ENCODE measurements at places on chromosomes 7 and 10.
A peak's percentile ranks its signal among the peaks of the same experiment; 100 is the strongest.

DNA sequence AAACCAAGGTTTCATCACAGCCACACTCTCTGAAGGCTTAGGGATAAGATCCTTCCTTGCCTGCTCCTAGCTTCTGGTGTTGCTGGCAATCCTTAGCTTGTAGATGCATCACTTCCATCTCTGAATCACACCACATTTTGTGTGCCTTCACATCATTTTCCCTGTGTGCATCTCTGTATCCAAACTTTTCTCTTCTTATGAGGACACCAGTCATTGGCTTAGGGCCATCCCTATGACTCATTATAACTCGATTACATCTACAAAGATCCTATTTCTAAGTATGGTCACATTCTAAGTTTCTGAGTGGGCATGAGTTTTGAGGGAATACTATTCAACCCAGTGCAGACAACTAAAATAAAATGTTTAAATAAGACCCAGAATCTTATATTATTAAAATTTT, 121.7 kb downstream of the C7orf25 start:
- no peak for DNase-seq

DNA sequence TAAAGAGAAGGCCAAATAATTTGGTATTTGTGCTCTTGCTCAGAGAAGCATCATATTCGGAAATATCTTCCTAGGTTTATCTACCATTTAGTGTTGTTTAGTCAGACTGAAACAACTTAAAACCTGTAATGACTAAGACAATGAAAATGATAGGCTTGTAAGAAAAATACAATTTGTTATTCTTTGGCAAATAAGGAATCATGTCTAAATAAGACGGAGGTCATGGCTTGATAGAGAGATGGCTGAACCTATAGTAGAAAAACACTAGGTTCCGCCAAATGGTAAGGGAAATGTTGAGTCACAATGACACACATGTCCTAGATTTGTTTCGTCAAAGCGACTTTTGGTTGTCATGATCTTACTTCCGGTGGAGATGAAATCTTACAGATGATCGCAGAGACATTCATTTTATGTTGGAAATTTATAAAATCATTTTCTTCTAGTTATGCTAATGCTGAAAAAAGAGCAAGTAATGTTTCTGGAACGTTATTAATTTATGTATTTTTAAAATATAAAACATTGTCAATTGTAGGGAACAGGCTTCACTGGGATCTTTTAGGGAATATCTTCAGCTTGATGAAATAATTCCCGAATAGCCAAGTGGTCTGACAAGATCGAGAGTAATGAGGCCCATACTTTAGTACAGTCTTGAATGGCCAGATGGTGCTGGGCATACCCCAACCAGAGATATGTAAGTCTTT, 1.0 kb downstream of the SRGN start:
- no peak for DNase-seq

- no peak for DNase-seq
Measured at GRCh38 chr10:118256825-118257570, 85.1 kb downstream of the FAM204A start.

GRCh38 chr7:424961-425793, 94.5 kb downstream of the PDGFA start:
- no peak for DNase-seq

DNA sequence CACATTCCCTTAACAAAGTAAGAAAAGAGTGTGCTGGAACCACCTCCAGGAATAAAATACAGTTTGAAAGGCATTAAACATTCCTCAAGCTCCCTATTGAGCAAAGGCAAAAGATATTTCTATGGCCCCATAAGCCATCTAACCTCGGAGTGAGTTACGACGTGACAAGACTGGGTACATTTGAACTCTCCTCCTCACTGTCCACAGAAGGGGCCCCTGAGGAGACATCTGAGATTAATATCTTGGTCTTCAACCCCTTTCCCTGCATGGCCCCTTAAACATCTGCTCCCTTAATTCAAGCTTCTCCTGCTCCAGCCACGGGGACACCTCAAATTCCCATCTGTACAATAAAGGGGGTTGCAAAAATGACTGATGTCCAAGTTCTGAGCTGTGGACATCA, 526 bp downstream of the GIMAP1 start:
- no peak for DNase-seq

- no peak for DNase-seq
Measured at GRCh38 chr7:29431686-29432085, 131.9 kb upstream of the PRR15 start.

DNA sequence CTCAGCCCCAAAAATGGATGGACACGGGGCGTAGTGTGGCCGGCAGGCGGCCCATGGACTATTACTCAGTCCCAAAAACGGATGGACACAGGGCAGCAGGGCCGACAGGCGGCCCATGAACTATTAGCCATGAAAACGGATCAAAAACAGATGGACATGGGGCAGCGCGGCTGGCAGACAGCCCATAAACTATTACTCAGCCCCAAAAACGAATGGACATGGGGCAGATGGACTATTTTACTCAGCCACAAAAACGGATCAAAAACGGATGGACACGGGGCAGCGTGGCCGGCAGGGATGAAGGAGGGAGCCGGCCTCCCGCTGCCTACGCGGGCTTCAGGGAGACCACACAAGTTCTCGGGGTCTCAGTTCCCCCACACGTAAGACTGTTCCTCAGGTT, 32.9 kb downstream of the GPER1 start:
- no peak for DNase-seq

DNA sequence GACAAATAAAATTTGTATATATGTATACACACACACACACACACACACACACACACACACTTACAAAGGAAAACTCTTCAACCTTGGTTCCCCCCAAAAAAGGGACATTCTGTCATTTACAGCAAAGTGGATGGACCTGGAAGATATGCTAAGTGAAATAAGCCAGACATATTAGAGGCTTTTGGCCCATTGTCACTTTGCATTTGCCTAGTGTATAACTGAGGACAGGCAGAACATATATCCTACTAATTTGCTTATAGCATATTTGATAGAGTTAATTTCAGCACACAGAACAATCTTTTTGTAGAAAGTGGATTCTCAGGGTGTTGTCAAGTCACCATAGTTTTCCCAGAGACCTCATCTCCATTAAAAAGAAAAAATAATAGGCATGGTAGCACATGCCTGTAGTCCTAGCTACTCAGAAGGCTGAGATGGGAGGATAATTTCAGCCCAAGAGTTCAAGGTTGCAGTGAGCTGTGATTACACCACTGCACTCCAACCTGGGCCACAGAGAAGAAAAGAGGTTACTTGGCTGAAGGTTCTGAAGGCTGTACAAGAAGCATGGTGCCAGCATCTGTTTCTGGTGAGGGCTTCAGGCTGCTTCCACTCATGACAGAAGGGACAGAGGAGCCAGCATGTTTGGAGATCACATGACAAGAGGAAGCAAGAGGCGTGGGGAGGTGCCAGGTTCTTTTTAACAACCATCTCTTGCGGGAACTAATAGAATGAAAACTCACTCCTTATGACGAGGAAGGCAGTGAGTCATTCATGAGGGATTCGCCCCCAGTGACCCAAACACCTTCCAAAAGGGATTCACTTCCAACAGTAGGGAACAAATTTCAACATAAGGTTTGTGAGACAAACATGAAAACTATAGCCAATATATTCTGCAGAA, 135.6 kb downstream of the TMEM168 start:
- DNase-seq = no peak

- peak; percentile 74 for DNase-seq
Measured at GRCh38 chr10:33273295-33274002, 61.0 kb downstream of the NRP1 start.

GRCh38 chr7:3371601-3372000, 70.5 kb downstream of the SDK1 start:
- no peak for DNase-seq

- peak; percentile 50 for DNase-seq
Measured at GRCh38 chr7:76357475-76358010, 1.2 kb downstream of the YWHAG start.

- no peak for DNase-seq
Measured at GRCh38 chr7:85039196-85039923, 147.5 kb downstream of the SEMA3D start.

DNA sequence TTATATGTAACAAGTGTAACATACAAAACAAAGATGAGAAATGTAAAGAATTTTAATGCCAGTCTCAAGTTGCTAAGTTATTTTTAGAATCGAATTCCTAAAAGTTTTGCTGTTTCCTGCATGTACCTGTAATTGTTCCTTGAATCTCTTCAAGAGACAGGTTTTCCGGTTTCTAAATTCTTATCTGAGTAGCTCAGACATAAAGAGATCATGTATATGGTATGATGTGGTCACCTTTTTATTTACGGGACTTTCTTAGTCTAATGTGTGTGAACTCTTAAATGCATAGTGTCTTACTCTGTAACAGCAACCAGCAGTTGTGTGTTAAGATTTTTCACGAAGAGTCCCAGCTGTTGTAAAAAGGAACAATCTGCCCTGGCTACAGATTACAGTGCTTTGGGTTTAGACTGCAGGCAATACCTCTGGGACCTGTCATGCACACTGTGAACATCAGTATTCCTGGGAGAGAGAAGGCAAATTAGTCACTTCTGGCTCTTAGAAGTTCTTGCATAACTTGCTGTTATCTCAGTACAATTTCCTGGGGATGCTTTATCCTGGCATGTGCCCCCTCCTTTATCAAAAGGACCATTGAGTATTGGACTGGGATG, 263.4 kb downstream of the BICC1 start:
- peak; percentile 67 for DNase-seq

- no peak for DNase-seq
Measured at GRCh38 chr10:119502618-119503155, 39.8 kb downstream of the RGS10 start.

DNA sequence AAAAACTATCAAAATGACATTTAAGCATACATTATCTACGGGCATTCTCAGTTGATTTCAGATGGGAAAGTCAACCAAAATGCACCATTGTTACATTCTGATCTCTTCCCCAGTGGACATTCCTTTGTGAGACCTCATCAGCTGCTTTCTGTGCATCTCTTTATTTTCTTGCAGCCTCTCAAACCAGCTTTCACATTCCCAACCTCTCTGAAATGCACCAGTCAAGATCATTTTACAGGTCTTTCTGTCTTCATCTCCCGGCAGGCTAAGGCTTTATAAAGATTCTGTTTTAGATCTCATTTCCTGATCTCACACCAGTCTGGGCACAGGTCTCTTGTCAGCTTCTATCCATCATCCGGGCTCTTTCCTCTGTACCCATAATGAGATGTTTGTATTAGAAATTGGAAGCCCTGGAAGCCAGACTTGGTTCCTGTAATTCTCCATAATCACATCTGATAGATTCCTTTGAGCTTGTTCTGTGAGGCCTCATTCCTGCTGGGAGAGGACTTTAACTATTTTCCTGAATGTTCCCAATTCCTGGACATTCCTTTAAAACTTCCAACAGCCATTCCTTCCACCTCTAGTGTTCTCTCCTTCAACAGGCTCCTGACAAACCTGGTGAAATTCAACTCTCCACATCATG, 44.3 kb upstream of the ARL4A start:
- no peak for DNase-seq

GRCh38 chr7:27237735-27238334, 4.8 kb upstream of the EVX1 start:
- DNase-seq = no peak

GRCh38 chr10:28587970-28588290, 55.0 kb downstream of the WAC start:
- DNase-seq = peak; percentile 13

DNA sequence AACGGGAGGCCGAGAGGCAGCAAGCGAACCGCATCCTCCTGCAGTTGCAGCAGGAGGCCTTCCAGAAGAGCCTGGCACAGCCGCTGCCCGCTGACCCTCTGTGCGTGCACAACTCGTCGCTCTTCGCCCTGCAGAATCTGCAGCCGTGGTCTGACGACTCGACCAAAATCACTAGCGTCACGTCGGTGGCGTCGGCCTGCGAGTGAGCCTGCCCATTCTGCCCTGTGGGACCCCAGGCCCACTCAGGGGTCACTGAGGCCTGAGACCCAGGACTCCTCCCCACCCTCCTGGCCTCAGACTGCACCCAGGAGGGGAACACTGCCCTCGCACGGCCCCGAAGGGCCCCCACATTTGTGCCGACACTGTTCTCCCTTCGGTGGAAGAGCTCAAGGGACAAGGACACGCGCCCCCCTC, 5.6 kb downstream of the TLX1 start:
- DNase-seq = no peak

DNA sequence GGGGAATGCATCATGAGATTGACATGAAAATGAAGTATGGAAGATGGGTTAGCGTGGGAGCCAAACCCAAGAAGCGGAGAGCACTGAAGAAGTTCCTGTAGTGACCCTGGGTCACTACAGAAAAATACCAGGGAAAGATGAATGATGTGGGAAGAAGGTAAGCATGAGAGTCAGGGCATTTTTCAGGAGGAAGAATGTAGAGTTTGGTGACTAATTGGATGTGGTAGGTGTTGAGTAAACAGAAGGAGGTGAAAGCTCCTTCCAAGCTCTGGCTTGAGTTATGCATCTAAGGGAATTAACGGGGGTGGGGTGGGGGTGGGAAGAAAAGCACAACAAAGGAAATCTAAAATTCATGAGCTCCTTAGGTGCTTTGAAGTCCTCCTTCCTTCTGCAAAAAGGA, 238.1 kb upstream of the AOAH start:
- DNase-seq = no peak

DNA sequence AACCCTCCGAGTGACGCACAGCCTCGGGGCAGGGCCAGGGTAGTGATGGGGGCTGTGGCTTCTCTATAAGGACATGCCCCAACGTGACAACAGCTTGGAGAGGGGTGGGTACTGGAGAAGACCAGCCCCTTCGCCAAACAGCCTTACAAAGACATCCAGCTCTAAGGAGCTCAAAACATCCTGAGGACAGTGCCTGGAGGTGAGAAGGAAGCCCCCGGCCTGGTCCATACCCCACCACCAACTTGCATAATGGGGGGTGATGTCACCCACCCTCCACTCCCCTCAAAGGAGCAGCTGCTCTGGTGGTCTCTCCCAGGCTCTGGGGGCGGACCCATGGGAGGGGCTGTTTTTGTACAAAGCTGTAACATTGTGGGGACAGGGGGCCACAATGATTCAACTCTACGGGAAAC, 15.1 kb downstream of the PRSS2 start:
- DNase-seq = no peak

DNA sequence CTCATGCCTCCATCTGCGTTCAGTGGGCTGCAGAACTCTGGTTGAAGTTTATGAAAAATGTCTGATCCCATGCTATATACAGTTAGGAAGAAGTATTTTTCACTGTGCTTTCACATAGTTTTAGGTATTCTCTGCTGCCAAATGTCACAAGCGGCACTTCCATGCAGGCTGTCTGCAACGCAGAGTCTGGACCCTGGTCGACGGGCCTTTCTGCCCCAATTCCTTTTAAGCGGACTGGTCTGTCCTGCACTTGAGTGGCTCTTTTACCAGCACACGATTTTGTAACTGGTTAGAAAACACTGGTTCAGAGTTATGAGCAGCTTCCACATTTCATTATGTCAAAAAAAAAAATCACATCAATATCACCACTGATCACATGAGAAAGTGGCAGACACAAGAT, 143.0 kb downstream of the DIP2C start:
- no peak for DNase-seq

DNA sequence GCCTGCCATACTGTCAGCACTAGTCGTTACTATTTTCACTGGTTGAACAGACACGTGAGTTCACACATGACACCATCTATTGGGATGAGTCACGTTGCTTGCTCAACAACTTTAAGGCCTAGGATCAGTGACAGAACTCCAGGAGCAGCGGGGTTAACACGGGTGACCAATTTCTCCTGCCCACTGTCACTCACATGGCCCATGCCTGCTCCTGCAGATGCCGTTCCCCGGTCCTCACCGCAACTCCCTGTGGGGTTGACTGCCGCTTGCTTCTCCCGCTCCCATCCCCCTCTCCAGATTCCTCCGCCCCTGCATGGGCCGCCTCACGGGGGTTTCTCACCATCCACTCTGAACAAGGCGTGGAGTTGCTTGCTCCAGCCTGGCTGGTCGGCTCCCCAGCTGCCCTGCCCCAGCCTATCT, 128.2 kb downstream of the TAX1BP1 start:
- DNase-seq = no peak
